HT-29 (cell line): ENCODE measurements at places on chromosomes 3 and 15. TPM values are rescaled to one million over a fixed set of nuclear protein-coding genes. Genes with fewer than 3 reads are reported as not detected.
A peak's percentile ranks its signal among the peaks of the same experiment; 100 is the strongest.

- no peak for DNase-seq
Measured at GRCh38 chr3:185927501-185928200, 10.2 kb downstream of the TRA2B start.

DNA sequence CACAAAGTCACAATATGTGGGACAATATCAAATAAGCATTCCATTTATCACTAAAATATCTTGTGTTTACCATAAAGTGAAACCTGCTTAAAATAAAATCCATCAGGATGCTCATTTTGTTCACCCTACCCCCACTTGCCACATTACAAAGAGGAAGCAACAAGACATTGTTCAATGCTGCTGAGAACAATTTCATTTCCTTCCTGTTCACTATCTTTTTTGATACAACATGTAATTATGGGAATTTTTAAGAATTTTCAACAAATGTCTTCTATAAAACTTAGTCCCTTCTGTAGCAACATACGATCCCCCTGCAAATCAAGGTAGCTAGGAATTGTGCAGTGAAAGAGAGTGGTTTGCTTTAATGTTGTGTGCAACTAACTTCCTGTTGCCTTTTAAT is 34.9 kb upstream of the GPR160 start:
- DNase-seq = no peak

DNA sequence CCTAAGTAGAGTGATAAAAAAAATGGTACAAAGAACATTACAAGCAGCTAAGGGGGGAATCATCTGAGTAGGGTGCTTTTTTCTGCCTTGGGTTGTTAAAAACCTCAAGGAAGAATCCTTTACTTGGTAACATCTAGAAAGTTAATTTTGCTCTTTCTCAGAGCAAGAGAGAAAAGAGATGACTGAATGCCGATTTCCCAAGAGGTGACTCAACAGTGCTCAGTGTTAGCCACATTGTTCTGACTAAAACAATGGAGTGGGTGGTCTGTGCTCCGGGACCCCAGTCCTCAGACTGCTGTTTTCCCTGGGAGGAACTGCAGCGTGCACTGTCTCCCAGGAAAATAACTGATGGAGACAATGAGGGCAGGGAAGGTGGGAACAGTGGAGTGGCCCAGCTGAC is 41.1 kb upstream of the RASGRP1 start:
- no peak for DNase-seq

GRCh38 chr3:124316034-124316287 is 324.0 kb upstream of the ROPN1 start:
- no peak for DNase-seq

- no peak for DNase-seq
Measured at GRCh38 chr15:68419301-68420175, 12.4 kb downstream of the ITGA11 start.

GRCh38 chr15:91407269-91407889 is 307.3 kb downstream of the SV2B start:
- peak; percentile 21 for DNase-seq

THRB gene
- total RNA-seq = 0.81 and 0.94 TPM in 2 replicates

SAMD7 gene
- total RNA-seq = not detected in 2 replicates

BMF gene
- total RNA-seq = 11.6 and 15.4 TPM in 2 replicates

DNA sequence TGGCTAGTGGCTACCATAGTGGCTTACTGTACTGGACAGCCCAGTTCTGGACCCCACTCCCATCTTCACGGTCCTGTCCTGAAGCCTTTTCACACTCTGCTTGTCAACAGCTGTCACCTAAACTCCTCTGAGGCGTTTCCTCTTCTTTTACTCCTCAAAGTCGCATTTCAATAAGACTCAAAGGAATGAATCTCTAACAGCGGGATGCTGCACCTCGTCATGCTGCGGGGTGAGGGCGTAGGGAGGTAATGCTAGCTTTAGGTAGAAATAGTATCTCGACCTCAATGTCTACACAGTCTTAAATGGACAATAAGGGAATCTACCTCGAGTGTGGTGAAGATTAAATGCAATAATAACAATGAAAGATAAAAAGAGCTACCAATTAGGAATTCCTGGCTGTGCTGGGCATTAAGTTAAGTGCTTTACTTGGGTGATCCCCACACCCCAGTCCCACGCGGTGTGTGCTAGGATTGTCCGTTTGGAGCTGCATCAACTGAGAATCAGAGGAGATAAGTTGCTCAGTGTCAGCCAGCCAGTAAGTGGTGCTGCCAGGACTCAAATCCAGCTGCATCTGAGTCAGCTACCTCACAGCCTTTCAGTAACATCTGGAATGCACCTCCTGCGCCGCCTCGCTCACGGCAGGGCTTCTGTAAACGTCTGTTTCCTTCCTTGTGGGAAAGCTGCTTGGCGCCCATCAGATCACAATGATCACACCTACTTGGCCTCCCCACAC is 14.0 kb downstream of the PLA2G4D start:
- DNase-seq = peak; percentile 22

DNA sequence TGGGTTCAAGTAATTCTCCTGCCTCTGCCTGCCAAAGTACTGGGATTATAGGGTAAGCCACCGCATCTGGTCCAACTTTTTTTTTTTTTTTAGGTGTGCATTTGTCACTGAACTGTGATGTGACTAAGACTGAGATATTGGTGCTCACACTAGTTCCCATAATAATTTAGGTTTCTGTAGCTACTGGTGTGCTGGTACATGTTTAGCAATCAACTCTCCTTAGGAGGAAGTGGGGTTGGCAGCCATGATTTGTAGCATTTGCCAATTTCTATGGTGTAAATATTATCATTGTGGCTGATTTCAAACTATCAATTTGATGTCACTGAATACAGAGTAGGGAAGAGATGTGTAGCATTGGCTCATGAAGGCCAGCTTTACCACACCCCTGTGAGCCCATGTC is 372.7 kb downstream of the EDEM1 start:
- DNase-seq = no peak

DNA sequence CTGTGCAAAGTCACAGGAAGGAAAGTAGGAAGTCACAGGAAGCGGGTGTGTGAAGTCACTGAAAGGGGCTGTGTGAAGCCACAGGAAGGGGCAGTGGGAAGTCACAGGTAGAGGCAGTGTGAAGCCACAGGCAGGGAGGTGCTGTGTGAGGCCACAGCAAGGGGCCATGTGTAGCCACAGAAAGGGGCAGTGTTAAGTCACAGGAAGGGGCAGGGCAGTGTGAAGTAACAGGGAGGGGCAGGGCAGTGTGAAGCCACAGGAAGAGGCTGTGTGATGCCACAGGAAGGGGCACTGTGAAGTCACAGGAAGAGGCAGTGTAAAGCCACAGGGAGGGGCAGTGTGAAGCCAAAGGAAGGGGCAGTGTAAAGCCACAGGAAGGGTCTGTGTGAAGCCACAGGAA is 36.5 kb downstream of the GASK1A start:
- DNase-seq = no peak

DNA sequence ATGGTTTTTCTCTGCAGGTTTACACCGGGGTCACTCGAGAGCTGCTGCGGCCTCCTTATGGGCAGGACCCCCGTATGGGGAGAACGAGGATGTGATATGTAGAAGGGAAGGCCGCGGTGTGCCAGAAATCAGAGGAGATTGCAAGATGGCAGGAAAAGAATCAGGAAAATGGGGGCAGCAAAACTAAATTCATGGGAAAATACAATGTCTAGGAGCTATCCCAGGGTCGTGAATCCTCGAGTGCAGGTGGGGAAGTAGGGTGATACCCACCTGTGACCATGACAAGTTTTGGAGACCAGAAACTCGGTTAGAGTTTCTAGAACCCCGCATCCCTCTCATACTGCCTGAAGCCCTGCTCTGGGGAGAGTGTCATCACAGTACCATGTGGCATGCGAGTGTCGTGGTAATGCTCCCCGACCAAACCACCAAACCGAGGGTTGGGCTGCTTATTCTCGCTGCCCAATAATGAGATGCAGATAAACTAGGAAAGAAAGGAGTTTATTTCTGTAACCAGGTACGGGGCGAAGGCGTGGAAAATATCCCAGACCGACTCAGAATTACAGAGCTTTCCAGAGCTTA is 781 bp downstream of the TRNT1 start:
- DNase-seq = peak; percentile 48

MYNN gene
- total RNA-seq = 7.9 and 13.4 TPM in 2 replicates

CLPX gene
- total RNA-seq = 24.5 and 31.4 TPM in 2 replicates

GRCh38 chr3:71584394-71585011 is 975 bp upstream of the FOXP1 start:
- DNase-seq = peak; percentile 25

DNA sequence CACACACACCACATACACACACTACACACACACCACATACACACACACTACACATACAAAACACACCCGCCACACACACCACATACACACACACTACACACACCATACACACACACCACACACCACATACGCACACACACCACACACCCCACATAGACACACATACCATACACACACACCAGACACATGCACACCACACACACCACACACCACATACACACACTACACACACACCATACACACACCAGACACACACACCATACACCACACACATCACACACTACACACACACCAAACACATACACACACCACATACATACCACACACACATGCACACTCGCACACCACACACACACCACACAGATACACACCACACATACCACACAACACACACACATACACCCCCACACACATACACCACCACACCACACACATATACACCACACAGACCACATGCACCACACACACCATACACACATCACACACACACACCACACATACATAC is 26.3 kb downstream of the CPN2 start:
- DNase-seq = no peak

GRCh38 chr3:185837414-185837813 is 12.6 kb upstream of the IGF2BP2 start:
- no peak for DNase-seq

NME9 gene
- 0.21 TPM in 1 of 2 replicates, not detected in the other for total RNA-seq

SLC2A2 gene
- total RNA-seq = 0.03 and 0.05 TPM in 2 replicates
